ENCODE measurements at places on chromosomes 7 and 10.

DNA sequence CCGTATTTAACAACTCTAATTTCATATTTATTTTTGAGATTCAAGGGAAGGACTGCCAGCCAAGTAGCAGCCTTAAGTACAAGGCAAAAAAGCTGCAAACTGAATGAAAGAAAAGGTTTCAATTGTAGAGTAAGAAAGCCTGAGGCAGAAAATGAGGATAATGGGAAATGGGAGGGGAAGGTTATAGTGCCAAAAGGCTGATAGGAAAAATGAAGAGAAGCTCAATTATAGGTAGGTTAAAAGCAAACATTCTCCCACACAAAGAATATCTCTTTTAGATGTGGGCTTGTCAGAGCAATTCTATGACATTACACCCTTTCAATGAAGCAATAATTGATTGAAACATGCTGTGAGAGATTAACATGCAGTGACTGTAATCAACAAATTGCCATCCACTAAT lies 175.3 kb downstream of the RAPGEF5 start:
- DNase-seq: no peak

DNA sequence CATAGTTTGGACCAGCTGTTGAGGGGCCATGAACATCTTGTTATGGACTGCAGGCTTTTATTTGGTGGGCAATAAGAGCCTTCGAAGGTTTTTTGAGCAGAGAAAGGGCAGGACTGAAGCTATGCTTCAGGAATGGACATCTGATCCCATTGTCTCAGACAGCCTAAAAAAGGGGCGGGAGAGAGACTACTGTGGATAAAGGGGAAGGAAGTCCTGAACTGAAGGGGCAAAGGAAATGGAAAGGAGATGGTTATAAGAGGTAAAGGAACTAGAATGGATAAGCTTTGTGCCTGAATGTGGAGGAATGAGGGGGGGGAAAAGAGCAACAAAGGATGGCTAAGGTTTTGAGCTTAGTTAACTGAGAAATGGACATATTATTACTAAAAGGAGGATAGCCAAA lies 172.5 kb downstream of the SKAP2 start:
- no peak for DNase-seq

DNA sequence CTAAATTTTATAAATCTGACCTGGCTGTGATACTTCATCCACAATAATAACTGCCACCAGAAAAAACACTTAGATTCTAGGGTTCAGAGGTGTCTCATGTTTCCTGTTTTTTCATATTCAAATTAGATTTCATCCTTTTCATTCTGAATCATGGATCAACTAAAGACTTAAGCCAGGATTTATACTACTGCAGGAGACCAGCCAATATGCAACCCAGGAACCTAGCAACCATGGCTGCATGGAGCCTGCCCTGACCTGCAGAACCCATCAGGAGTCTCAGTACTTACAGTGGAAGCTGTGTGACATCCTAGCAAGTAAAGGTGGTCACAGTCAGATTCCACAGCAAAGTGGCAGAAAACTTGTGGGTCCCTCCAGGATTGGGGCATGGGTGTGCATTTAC lies 40.5 kb upstream of the RNF148 start:
- no peak for DNase-seq

GRCh38 chr7:42103456-42103855 lies 133.6 kb downstream of the GLI3 start:
- DNase-seq: no peak

DNA sequence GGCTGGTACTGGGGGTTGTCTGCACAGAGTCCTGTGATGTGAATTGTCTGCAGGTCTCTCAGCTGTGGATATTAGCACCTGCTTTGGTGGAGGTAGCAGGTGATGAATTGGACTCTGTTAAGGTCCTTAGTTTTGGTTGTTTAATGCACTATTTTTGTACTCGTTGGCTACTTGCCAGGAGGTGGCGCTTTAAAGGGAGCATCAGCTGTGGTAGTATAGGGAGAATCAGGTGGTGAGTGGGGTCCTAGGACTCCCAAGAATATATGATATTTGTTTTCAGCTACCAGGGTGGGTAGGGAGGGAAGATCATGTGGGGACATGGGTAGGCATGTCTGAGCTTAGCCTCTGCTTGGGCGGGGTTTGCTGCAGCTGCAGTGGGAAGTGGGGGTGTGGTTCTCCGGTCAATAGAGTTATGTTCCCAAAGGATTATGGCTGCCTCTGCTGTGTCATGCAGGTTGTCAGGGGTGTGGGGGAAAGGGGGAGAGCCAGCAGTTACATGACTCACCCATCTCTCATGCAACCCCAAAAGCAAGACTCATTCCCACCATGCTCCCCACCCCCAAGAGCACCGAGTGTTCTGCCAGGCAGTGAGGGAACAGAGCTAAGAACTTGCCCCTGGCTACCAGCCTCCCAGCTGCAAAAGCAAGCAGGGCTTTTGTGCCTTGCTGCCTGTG lies 53.7 kb upstream of the ZNF273 start:
- no peak for DNase-seq

DNA sequence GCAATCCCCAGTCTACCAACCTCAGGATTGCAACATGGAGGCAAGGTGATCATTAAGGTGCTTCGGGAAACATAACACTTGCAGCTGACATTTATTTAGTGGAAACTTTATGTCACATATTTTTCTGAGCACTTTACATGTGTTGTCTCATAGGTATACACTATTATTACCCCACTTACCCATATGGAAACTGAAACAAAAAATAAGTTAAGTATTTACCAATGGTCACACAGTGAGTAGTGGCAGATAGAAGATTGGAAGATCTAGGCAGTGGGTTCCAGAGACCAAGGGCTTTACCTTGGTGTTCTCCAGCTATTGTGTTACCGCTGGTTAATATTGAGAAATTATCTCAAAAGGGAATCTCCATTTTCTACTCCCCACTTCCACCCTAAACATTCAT lies 1279.1 kb upstream of the SORCS1 start:
- no peak for DNase-seq

- peak; percentile 53 for DNase-seq
Observed at GRCh38 chr10:45373576-45374349, at the start of gene ALOX5. Gene ALOX5 (plus strand): TSS chr10:45374216. CDS start chr10:45374280, 64 bp downstream.

DNA sequence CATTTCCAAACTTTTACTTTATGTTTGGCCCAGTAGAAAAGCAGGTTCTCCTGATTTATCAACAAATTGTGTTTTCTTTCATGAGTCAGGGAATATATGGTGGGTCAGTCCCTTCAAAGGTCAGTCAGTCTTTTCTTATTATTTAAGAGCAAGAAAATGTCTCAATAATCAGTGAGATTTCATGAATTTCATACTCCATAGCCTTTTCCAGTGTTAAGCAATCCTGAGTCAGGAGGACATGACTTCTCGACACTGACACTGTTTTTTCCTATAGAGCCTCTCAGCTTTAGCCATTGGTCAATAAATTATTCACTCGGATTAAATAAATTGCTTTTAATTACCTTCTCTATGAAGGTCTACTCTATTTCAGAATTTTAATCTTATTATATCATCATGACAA lies 334.5 kb downstream of the SORCS1 start:
- no peak for DNase-seq

- DNase-seq: no peak
Observed at GRCh38 chr10:110821508-110821907, 50.2 kb upstream of the PDCD4 start.

GRCh38 chr10:15433850-15434537 lies 62.9 kb upstream of the FAM171A1 start:
- DNase-seq: peak; percentile 63

DNA sequence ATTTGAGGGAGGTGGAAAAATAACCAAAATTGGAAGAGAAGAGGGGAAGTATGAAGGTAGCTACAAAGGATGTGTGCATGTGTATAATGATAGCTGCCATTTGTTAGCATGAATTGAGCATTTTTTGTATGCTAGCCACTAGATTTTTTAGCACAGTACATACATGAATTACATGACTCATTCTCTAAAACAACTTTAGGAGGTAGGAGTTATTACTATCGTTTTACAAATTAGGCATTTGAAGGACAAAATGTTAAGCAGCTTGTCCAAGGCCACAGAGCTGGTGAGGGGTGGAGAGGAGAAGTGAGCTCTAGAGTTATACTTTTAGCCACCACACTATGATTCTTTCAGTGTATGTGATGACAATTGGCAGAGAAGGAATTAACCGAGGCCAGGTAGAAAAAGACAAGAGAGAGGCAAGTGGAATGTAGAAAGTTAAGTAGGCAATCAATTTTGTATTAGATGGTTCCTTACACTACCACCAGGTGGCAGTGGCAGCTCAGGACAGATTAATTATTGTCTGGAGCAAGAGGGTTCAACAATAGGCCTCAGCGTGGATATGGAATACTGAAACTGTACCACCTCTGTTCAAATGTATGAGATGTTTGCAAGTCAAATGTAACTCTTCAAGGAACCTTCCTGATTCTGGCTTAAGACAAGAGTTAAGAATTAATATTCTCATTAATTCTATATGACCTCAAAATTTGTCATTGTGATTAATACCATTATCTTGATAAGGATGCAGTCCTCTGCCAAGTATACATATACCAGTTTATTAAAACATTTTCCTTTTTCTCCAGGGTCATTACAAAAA lies 128.0 kb downstream of the MBL2 start:
- peak; percentile 40 for DNase-seq

DNA sequence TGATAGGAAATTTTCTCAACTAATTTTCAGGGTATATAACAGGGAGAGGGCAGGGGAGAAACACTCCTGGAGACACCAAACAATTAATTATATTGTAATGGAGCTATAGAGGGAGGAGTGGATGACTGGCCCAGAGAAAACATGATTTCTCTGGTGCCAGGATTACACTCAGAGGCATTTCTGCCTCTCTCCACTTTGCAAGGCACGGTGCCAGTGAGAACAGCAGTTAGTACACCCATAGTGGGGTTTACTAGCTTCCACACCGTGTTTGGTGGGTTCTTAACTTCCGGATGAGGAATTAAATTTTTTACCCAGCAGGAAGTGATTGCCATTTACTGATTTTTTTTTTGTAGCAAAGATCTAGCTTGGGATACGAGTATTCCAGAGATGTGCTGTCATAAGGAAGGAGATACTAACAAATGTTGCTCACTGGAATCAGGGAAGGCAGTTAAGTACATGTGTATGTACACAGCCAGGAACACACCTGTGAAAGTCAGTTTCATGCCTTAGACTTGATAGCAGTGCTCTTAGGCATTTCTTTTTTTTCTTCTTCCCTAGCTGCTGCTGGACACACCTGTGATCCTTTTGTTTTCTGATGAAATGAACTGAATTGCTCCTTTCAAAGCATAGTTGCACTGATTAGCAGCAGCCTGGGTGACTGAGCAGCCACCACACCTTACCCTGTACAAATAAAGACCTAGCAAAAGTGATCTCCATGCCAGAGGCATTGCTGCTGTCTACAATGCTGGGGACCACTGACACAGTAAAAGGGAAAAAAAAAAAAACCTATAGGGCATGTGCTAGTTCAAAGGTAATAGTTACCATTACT lies 58.1 kb downstream of the POLL start:
- DNase-seq: no peak

GRCh38 chr7:44046321-44047061 lies 2.0 kb downstream of the DBNL start:
- peak; percentile 66 for DNase-seq

- DNase-seq: no peak
Observed at GRCh38 chr10:104766341-104766740, 125.3 kb downstream of the SORCS3 start.

DNA sequence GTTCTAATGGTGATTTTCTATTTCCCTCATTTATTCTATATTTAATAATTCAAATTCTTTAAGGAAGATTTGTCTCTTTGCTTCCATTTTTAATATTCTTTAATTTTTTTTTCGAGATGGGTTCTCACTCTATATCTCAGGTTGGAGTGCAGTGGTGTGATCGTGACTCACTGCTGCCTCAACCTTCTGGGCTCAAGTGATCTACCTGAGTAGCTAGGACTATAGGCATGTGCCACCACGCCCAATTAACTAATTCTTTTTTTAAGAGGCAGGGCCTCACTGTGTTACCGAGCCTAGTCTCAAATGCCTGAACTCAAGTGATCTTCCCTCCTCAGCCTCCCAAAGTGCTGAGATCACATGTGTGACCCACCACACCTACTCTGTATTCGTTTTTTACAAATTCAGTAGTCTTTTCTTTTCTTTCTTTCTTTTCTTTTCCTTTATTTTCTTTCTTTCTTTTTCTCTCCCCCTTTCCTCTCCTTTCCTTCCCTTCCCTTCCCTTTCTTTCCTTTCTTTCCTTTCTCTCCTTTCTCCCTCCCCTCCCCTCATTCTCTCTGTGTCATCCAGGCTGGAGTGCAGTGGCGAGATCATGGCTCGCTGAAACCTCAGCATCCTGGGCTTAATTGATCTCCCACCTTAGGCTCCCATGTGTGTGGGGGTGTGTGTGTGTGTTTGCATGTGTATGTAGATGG lies 323.1 kb downstream of the ADK start:
- no peak for DNase-seq

- no peak for DNase-seq
Observed at GRCh38 chr10:44370731-44371248, 14.1 kb downstream of the CXCL12 start.

GRCh38 chr10:127012071-127012768 lies 107.0 kb downstream of the DOCK1 start:
- no peak for DNase-seq
